ENCODE measurements at places on chromosomes 16 and 17.

- peak; percentile 11 for DNase-seq
Observed at GRCh38 chr17:49494986-49495841, at the start of gene NGFR. Gene NGFR (plus strand): TSS chr17:49495293. CDS start chr17:49495418, 125 bp downstream.

DNA sequence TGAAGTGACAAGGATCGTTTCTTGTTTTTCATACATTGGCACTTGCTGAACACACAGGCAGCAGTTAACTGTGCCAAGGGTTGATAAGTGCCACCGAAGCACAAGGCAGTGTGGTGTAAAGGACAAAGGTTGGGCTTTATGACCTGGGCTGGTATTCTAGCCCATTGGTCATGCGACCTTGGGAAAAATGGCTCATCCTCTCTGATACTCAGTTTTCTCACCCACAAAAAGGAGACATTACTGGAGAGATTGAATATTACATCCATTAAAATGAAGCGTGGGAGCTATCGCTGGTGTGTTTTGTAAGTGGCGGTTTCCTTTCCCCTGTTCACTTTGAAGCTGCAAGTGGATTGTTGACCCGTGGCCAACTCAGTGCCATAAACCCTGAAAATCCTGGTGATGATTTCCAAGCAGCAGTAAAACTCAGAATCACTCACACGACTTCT lies 216.9 kb downstream of the HAPSTR1 start:
- DNase-seq: no peak

- no peak for DNase-seq
Observed at GRCh38 chr17:76585033-76585648, 519 bp downstream of the ST6GALNAC2 start.

DNA sequence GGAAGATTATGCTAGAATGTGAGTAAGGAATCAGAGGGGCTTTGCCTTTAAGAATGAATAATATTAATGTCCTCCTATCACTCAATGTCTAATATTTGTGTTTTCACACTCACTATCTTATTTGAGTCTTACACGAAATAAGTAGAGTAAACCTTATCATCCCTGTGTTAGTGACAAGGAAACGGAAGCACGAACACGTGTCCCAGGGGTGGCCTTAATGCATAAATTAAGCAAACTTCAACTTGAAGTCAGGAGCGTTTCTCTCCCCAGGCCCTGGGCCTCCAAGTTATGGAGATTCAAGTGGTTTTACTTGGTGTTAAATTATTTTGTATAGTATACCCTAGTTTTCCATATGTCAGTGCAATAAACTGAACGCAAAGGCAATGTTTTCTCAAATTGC lies 96.0 kb downstream of the WDR59 start:
- no peak for DNase-seq

Measured in stimulated activated CD4-positive, alpha-beta T cell treated with anti-CD3 and anti-CD28 coated beads, Interleukin-1b, Interleukin-23, amount 100 ng/mL, for 48 hours (primary cell).